Stimulated activated effector memory CD8-positive, alpha-beta T cell treated with anti-CD3 and anti-CD28 coated beads, Interleukin-12 subunit alpha, Interleukin-12 subunit beta, amount 100 ng/mL, for 72 hours (primary cell): ENCODE measurements at places on chromosomes 13 and 19.

- no peak for DNase-seq
Measured at GRCh38 chr13:110981379-110981778, 66.5 kb upstream of the ANKRD10 start.

- no peak for DNase-seq
Measured at GRCh38 chr13:45391926-45392325, 26.2 kb downstream of the SLC25A30 start.

DNA sequence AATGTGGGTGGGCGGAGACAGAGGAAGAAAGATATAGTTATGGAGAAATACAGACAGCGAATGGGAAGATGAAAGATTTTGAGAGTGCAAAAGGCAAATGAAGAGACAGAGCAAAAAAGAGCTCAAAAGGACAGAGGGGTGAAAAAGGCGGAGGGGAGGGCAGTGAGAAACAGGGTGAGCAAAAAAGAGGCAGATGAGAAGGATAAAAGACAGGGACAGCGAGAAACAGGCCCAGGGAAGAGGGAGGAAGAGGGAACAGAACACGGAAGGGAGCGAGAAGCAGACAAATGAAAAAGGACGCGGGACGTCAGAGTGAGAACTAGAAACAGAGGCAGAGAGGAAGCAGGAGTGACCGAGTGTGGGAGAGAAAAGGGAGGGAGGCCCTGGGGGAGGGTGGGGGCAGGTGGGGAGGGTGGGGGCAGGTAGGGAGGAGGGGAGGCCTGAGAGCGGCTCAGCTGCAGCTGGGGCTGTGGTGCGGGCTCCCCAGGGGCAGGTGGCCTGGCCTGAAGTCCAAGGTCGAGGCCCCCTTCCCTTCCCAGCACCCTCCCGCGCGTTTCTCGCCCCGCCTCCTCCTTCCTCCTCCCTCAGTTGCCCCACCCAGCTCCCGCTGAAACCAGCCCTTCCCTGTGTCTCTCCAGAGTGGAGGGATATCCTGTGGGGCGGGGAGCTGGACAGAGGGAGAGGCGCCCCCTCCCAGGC, 2.9 kb downstream of the KLK1 start:
- no peak for DNase-seq

DNA sequence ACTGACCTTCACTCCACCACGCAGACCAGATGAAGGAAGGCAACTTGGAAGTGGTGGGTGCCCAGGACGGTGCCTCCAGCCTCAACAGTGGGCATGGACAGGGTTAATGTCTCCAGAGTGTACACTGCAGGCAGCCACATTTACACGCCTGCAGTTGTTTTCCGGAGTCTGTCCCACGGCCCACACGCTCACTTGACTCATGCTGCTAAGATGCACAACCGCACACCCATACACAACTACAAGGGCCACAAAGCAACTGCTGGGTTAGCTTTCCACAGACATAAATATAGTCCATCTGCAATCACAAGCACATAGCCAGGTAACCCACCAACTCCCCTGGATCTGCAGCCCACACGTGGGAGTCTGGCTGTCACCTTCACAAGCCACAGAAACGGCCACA, 12.6 kb upstream of the AXL start:
- DNase-seq: no peak

- DNase-seq: no peak
Measured at GRCh38 chr13:95535243-95535642, 17.3 kb upstream of the CLDN10 start.

DNA sequence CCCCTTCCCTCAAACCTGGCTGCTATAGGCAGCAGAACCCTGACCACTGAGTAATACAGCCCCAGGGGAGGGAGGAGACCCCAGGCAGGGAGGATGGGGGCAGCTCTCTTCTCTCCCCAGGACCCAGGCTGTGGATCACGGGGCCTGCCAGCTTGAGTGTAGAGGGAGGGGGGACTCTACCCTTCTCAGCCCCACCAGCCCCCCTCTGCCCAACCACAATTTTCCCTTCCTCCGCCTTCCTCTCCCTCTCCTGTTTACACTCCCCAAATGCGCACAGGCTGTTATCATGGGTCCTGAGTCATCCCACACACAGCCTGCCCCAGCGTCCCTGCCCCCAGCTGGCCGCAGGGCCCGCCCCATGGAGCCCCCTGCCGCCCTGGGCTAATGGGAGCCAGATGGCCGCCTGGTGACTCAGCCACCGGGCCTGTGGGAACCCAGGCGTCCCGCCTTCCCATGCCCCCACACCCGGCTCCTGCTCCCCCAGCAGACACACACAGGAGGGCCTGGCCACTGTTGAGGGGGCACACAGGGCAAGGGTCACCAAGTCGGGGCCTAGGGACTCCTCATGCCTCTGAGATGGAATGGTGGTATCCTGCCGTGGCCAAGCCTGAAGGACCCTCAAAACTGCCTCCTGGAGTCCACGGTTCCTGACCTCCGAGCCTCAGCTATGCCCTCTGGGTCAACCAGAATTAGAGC, 13.6 kb downstream of the CCDC97 start:
- DNase-seq: no peak

DNA sequence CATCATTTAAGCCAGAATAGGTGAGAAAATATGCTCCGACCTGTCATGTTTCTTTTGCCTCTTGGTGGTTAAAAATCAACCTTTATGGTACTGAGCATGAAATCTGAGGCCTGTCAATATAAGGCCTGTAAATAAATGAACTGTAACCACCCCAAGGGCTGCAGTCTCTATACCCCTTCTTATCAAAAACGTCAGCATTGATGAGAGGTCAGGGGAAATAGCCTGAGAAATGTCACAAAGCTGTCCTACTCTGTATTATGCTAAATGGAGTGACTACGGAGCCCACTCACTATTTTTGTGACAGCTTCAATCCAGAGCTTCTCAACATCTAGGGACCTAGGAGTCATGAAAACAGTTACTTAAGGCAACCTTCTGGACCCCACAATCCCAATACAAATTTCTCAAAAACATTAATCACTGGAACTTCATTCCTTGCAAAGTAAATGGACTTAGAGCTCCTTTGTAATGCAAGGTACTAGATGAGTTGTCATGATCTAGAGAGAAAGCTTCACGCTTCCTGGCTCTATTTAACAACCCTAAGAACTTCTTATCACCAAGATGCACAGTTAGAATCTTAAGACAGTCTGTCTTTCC, 2.7 kb upstream of the RAP2A start:
- DNase-seq: no peak

GRCh38 chr13:24627946-24628345, 52.3 kb upstream of the ATP12A start:
- DNase-seq: no peak
